Cardiac fibroblast (primary cell): ENCODE measurements at places on chromosomes 16 and 17.

GRCh38 chr16:87712184-87712762 lies 53.5 kb downstream of the KLHDC4 start:
- no peak for DNase-seq

DNA sequence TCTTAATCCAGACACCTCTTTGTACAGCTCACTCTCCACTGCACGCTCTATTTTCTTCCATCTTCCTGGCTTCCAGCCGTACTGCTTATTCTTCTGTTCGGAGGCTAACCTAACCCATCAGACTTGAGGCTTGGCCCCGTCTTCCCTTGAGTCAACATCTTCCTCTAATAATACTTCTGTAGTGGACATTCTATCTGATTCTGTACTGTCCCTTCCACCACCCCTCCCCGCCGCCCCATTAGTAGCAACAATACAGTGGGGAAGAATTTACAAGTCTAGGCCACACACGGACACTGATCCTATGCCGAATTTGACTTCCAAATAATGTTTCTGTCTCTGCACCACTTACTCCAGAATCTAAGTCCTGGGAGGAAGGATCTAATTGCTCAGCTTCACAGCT lies 86.0 kb upstream of the TNRC6A start:
- no peak for DNase-seq

DNA sequence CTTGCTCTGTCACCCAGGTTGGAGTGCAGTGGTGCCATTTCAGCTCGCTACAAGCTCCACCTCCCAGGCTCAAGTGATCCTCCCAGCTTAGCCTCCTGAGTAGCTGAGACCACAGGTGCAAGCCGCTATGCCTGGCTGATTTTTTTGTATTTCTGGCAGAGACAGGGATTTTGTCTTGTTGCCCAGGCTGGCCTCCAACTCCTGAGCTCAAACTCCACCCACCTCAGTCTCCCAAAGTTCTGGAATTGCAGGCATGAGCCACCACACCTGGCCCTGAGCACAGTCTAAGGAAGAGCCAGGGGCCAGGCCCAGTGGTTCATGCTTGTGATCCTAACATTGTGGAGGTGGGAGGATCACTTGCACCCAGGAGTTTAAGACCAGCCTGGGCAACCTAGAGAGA lies 21.8 kb upstream of the BCO1 start:
- no peak for DNase-seq

GRCh38 chr17:3917391-3917931 lies 1.2 kb upstream of the P2RX1 start:
- DNase-seq: peak; percentile 80
